Activated naive CD4-positive, alpha-beta T cell (primary cell): ENCODE measurements at places on chromosomes 7 and 10.

- no peak for DNase-seq
These were observed 5.6 kb downstream of the GIMAP1 start for GRCh38 chr7:150721970-150722373.

DNA sequence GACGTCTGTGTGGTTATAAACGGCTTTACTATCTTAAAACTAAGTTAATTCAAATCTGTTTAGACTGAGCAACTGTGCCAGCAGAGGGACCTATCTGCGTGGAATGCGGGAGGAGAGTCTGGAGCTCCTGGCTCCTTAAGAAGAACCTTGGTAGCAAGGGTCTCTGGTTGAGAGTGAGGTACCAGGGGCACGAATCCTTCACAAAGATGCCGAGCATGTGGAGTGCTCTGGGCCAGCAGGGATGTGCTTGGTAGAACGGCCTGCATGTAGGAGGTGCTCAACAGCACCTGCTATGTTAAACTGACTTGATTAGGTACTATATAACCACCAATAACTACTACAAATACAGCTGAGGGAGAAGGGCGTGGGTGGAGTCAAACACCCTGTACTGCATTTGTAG is 102.6 kb downstream of the VIPR2 start:
- no peak for DNase-seq

GRCh38 chr7:75694638-75695399 is 43.9 kb downstream of the HIP1 start:
- DNase-seq: no peak

- DNase-seq: no peak
These were observed 7.3 kb upstream of the CYP3A43 start for GRCh38 chr7:99820408-99821027.

GRCh38 chr10:11901833-11902475 is 78.8 kb downstream of the PROSER2 start:
- no peak for DNase-seq

- DNase-seq: no peak
These were observed 518 bp upstream of the COMMD3 start for GRCh38 chr10:22315455-22316285.
